Mucosa of descending colon (tissue), 3 donors: ENCODE measurements at places on chromosomes 7 and 10. TPM values are rescaled to one million over a fixed set of nuclear protein-coding genes. Genes with fewer than 3 reads are reported as not detected.

DNA sequence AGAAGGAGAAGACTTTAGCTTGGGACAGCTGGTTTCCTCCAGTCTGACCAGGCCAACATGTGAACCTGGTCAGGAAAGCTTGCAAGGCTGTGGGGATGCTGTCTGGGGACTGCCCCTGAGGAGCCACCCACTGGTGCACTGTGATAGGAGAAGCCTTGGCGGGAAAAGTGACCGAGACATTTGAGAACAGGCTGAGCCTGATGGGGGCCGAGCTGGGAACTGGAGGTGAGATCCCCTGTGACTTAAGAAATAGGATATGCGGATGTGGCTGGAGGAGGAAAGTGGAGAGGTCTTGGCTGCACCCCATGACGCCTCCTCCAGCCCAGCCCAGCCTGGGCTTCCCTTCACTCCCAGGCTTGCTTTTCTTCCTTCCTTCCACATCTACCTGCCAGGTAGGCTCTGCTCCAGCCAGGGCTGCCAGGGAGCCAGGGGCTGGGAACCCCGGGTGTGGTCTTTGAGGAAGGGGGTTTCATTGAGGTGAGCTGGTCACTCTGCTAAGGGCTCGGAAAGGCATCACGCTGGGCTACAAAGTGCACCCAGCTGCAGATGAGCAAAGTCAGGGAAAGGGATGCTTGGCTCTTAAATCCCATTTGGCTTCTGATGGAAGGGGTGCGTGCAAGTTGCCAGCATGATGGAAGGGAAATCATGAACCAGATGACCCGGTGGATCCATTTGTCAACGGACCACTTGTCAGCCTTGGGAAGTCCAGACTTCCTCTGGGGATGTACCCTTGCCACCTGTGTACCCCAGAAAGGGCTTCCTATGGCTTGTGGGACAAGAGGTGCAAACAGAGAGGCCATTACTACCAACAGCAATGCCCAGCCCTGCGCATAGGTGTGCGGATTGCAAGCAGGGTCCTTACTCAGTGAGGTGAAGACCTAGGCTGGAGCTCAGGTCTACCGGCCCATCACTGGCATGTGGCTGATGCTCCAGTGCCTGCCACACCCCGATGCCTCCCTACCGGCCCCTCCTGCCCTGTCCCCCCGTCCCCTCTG is 66.3 kb downstream of the C10orf143 start:
- DNase-seq: no peak

- DNase-seq: peak; percentile 88
These were observed 41.9 kb upstream of the SYPL1 start for GRCh38 chr7:106153891-106154449.

GRCh38 chr7:7944619-7945282 is 23.8 kb upstream of the GLCCI1 start:
- peak; percentile 38 for DNase-seq

GRCh38 chr7:149772956-149773434 is 393 bp downstream of the ZNF467 start:
- DNase-seq: peak; percentile 32

GRCh38 chr7:78476851-78477405 is 678.4 kb downstream of the PHTF2 start:
- no peak for DNase-seq

GRCh38 chr10:4545062-4545461 is 280.9 kb upstream of the AKR1E2 start:
- no peak for DNase-seq

DNA sequence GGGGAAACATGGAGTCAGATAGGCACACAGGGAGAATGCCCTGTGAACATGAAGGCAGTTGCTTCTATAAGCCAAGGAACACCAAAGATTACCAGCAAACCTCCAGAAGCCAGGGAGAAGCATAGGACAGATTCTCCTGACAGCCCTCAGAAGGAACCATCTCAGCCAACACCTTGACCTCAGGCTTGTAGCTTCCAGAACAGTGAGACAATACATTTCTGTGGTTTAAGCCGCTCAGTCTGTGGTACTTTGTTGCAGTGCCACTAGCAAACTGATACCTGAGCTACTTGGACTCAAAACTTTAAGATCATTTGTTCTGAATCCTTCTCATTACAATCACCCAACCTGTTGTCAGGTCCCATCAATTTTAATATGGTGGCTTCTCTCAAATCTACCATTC is 31.2 kb downstream of the ABLIM1 start:
- no peak for DNase-seq

GRCh38 chr7:131159961-131160361 is 167.7 kb upstream of the MKLN1 start:
- DNase-seq: no peak

DNA sequence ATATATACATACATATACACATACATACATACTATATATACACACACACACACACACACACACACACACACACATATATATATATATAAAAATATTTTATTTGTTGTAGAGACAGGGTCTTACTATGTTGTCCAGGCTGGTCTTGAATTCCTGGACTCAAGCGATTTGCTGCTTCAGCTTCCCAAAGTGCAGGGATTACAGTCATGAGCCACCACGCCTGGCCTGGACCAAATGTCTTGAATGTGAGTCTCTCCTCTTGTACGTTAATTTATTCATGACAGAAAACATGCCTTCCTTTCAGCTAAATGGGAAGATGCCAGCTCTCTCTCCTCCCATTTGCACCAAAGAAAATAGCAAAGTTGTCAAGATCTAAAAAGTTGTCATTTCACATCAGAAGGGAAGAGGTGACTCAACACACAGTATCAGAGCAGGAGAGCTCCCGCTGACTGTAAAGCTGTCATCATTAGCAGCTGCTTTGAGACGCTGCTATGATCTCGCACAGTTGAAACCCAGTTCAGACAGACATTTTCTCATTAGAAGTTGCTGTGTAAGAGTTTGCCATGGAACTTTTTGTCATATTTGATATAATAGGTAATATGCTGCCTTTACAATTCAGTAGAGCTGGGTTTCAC is 224.3 kb downstream of the SFMBT2 start:
- no peak for DNase-seq

DNA sequence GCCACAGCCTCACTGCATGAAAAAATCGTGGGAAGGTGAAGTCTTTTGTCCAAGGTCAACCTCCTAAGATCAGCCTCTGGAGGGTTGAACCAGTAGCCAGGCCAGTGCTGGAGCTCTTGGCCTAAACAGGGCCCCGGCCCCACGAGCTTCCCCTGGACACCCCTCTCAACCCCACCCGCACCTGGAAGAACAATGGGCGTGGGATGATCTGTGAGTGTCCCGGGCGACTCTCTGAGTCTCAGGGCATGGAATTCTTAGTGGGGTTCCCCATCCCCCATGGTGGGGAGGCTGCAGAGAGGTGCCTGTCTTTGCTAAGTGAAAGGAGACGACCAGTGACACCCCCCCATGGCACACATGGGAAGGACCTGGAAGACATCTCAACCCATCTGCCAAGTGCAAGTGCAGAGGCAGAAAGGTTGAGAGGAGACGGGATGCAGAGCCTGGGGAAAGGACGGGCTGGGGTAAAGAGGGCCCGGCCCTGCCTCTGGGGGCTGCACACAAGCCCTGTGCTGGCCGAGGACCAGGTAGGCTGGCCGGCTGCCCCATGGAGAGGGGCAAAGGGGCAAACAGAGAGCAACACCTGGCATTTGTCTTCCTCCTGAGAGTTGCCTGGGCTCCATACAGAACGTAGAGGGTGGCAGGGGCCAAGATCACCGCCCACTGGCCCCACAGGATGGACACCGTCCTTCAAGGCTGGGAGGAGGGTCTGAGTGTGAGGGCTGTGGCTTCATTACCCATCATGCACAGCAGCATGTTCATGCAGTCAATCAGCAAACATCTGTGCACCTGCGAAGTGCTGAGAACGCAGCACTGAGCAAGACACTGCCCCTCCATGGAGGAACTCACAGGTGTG is 163.0 kb upstream of the PPP2R2D start:
- no peak for DNase-seq

- DNase-seq: no peak
These were observed 177.6 kb downstream of the GNAI1 start for GRCh38 chr7:80312139-80312661.

GRCh38 chr7:39749177-39749576 is 125.8 kb downstream of the RALA start:
- no peak for DNase-seq

- no peak for DNase-seq
These were observed 99.0 kb downstream of the GNAT3 start for GRCh38 chr7:80412842-80413241.

DNA sequence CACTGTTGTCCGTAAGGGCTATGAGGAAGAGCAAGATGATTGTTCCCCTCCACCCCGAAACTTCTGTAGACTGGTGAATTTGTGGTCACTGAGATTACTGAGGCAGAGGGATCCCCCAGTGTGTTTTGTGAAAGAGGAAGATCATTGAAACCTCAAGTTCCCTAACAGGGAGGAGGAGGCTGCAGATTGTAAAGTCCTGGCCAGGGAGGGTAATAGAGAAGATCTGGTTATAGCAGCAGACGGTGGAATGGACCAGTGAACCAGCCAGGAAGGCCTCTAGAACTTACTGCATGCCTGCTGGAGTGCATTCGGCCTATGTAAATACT is 31.1 kb downstream of the LMTK2 start:
- no peak for DNase-seq

DNA sequence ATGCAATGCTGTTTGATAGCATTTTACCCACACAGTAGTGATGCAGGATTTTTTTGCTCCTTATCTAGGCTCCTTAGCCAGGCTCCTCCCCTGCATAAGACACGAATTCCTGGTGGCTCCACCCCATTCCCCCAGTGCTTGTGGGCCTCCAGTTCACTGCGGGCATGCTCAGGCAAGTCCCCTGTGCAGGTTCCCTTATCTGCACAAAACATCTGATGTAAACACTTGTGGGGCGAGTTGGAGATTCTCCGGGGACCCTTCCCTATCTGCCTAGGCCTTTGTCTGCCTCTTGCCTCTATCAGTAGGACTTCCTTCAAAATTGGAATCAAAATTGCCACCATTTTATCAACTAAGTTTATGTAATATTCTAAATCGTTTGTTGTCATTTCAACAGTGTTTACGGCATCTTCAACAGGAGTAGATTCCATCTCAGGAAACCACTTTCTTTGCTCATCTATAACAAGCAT is 5.4 kb upstream of the STK17A start:
- DNase-seq: no peak

DNA sequence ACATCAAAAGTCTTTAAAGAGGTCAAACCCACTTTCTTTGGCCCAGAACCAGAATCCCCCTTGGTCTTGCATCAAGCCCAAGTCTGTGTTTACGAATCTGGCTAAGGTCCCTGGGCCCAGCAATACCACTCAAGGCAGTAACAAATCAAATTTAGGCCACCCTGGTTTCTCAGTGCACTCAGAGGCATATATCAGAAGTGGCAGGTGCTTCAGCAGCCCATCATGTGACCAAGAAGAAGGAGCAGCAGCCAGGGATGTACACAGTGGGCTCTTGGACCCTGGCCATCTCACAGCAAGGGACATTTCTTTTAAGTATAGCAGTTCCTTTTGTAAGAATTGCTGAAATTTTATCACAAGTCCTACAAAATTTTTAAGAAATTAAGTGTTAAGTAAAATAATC is 7.3 kb upstream of the SLC25A13 start:
- DNase-seq: no peak

The LOXL4 gene
- 7.8 TPM for total RNA-seq

The LBX1 gene
- not detected for total RNA-seq

The CAMK2G gene
- 57.2 TPM for total RNA-seq

The TAS2R41 gene
- not detected for total RNA-seq

The COBL gene
- 91.8 TPM for total RNA-seq

The PLCE1 gene
- total RNA-seq: 39.3 TPM

The FAM25A gene
- total RNA-seq: not detected
